ENCODE measurements at places on chromosomes 7 and 10.

DNA sequence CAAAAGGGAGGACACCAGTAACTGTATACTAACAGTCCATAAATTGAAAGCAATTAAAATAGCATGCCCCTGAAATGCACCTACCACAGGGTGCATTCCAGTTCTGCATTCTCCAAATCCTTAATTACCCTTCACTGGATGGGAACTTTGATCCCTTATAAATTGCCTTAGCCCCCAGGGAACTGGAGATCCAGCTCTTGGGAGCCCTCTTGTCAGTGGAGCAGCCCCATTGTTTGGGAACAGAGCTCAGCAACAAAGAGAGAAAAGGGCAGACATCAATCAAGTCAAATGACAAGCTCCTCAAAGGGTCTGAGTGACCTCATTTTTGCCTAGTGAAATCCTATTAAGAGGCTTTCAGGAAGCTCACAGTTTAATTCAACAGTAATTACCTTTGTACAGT is 472.6 kb downstream of the XPNPEP1 start:
- DNase-seq, result no peak

DNA sequence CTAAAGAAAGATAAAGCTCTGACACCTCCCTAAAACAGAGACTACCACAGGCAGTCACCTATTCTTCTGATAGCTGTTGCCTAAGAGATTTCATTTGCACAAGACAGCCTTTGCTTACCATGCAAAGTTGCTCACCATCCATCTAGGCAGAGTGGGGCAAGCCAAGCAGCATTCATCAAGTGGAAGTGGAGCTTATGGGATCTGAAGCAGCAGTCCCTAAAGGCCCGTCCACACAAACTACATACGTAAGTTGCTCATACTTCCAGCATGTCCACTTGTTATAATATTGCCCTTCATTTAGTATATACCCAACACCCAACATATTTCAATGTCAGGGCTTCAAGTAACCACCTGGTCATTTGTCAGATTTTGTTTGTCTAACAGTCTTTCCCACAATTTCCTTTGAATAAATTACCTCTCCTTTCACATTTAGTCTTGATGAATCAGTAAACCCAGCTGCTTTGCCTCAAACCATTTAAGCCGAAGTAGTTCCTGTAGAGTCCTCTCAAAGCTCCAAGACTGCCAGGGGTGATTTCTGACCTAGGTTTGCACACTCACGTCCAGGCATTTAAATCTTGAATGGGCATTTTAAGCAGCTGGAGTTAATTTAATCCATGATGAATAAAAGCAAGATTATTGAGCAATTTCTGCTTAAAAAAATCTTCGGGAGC is 67.9 kb downstream of the ATAD1 start:
- DNase-seq, result no peak

GRCh38 chr10:78540355-78541076 is 506.9 kb downstream of the RPS24 start:
- DNase-seq, result no peak

DNA sequence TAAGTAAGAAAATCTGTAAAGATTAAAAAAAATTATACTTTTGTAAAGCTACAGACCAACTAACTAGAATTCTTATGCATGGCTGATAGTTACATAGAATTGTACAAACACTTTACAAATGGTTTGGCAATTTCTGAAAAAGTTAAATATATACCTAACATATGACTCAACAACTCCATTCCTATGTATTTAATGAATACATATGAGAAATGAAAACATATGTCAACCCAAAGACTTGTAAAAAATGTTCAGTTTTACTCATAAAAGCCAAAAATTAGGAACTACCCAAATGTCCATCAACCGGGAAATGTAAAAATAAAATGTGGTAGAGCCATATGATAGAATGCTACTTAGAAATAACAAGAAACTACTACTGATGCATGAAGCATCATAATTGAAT is 152.6 kb upstream of the NRG3 start:
- no peak for DNase-seq

DNA sequence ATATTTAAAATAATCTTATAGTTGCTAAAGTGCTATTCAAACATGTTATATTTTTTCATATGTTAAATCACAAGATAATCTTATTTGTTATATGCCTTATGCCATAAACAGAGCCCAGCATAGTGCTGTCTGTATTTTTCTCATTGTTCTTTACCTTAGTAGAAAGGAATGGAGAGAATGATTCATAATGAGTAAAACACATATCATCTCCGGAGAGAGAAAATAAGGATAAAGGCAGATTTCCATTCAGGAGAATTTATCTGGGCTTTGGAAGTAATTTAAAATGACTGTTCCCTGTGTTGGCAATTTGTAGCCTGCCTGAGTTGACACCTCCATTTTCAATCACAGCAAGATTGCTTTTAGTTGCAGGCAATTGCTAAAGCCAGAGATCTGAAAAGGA is 30.2 kb downstream of the CHN2 start:
- DNase-seq, result no peak

GRCh38 chr7:16026253-16027020 is 340.0 kb upstream of the MEOX2 start:
- no peak for DNase-seq

GRCh38 chr7:120645966-120646365 is 212.0 kb downstream of the TSPAN12 start:
- DNase-seq, result no peak

GRCh38 chr10:33336582-33337325 is 2.3 kb upstream of the NRP1 start:
- DNase-seq, result no peak
